ENCODE measurements at places on chromosomes 2 and 18.
A peak's percentile ranks its signal among the peaks of the same experiment; 100 is the strongest.

- no peak for DNase-seq
These were observed 60.2 kb downstream of the PRPF40A start for GRCh38 chr2:152657043-152657442.

DNA sequence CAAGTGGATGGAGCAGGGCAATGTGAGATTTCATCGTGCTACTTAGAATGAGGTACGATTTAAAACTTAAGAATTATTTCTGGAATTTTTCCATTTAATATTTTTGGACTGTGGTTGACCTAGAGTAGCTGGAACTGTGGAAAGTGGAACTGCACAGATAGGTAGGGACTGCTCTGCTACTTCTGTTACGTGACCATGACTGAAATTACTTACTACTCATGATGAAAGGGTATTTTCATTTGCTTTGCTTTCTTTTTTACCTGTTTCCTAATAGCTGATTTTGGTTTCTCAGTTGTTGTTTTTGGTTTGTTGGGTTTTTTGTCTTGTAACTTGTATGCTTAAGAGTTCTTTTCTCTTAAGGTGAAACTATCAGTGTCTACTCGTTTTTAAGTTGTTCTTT is 11.4 kb downstream of the UBE2E3 start:
- no peak for DNase-seq

DNA sequence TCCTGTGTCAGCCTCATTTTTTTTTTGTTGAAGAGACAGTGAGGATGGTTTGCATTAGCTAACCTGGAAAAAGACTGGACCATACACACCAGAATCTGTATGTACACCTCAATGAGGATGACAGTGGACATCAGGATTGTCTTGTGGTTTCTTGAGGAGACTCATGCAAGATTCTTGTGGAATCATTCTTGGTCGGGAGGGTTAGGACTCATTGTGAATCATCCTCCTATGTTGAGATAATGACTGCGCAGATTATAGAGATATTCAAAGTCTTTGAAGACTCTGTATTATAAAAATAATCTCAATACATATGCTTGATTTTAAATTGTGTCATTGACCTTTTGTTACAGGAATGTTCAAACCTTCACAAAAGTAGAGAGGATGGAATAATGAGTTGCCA is 49.1 kb upstream of the DOCK10 start:
- DNase-seq, result peak; percentile 85

DNA sequence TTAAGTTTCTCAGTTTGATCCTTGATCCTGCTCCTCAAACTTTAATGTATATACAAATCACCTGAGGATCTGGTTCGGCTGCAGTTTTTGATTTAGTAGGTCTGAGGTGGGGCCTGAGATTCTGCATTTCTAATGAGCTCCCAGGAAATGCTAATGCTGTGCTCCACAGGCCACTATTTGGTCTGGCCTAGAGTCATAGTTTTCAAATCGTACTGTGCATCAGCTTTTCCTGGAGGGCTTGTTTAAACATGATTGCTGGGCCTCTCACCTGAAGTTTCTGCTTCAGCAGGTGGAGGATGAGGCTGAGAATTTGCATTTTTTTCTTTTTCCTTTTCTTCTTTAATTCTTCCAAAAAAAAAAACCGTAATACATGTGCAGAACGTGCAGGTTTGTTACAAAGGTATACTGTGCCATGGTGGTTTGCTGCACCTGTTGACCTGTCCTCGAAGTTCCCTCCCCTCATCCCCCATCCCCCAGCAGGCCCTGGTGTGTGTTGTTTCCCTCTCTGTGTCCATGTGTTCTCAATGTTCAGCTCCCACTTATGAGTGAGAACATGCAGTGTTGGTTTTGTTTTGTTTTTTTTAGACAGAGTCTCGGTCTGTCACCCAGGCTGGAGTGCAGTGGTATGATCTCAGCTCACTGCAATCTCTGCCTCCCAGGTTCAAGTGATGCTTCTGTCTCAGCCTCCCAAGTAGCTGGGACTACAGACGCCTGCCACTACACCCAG is 42.2 kb upstream of the CD28 start:
- DNase-seq, result no peak

DNA sequence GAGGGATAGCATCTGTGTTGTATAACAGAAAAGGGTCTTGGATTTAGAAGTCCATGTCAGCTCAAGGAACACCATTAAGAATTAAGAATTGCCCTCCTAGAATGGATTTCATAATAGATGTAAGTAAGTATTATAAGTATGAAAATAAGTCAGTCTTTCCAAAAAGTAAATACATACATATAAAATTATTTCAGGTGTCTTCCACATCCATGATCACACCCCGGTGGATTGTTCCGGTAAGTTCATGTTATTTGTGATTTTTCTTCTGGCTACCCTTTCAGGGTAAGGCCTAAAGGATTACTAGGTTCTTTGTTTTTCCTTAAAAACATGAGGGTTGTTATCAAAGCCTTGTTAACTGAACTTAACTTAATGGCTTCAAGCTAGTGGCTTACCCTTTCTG is 55.9 kb downstream of the TMEM185B start:
- DNase-seq, result no peak

- DNase-seq, result no peak
These were observed 2.8 kb downstream of the GAREM2 start for GRCh38 chr2:26175466-26176278.
